K562 (cell line): ENCODE measurements at places on chromosomes 7 and 10.

- DNase-seq = no peak
Observed at GRCh38 chr7:45267262-45267661, 109.7 kb downstream of the RAMP3 start.

DNA sequence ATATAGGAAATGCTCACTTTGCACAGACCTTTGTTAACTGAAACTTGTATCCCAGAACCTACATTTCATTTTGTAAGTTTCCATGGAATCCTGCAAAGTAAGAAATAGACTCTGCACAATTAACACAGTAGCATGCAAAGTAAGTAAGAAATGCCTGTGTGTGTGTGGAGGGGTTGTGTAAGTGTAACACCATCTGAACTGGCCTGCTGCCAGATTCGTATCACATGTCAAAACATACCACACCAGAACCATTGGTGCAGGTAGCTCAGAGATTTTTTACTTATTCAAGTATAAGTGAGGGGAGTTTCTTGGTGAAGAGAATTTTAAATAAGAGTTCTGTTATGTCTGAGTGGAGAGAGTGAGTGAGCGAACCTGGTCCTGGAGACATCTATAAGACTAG, 17.9 kb upstream of the DDX21 start:
- no peak for DNase-seq

- no peak for DNase-seq
Observed at GRCh38 chr10:70811881-70812280, 3.9 kb upstream of the SGPL1 start.

DNA sequence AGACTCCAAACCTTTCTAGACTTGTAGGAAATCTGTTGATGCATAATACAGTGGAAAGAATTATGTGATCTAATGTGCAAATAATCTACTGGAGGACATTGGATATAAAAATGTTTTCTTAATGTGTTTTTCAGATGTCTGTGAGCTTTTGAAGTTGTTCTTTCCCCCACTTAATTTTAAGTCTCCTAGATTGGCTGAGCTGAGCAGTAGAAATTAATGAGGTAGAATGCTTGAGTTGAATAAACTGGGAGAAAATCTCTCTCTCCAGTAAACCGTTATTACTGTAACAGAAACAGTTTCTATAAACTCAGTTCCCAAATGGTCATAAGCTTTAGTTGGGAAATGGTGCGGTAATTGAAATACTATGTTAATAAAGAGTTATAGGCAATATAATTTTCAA, 15.7 kb downstream of the CSGALNACT2 start:
- no peak for DNase-seq

GRCh38 chr10:72239409-72239808, 23.3 kb upstream of the ASCC1 start:
- no peak for DNase-seq

GRCh38 chr10:82089327-82089726, 214.3 kb downstream of the NRG3 start:
- DNase-seq = no peak

GRCh38 chr7:129804890-129805719, 147.7 kb downstream of the UBE2H start:
- DNase-seq = peak; percentile 36
